ENCODE measurements at places on chromosomes 3 and 15.
A peak's percentile ranks its signal among the peaks of the same experiment; 100 is the strongest.

DNA sequence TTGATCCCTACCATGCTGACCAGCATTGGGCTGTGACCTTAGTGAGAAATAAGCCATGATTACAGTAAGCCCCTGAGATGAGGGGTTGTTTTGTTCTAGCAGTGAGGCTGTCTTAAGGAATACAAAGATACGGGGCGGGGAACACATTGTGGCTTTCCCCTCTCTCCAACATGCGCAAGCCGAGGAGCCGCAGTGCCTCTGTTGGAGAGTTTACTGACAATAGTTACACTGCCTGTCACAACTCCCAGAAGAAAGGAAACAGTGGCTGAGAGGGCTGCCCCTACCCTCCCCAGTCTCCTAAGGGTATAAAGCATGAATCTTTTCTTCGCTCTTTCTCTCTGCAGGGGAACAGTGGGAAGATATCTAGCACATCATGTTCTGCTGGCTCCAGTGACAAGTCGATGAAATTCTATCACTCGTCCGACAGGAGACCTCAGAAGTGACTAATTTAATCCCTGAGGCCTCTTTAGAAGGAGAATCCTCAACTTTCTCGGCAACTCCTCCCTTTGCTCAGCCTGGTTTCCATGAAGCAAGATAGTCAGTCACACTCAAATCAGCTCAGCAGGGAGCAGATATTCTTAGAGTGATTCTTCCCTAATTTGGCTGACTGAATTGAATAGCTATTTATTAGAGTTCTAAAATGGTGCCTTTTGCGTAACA lies 409.0 kb upstream of the PROK2 start:
- DNase-seq, result no peak

- DNase-seq, result no peak
Observed at GRCh38 chr3:177177749-177178221, 19.5 kb downstream of the TBL1XR1 start.

DNA sequence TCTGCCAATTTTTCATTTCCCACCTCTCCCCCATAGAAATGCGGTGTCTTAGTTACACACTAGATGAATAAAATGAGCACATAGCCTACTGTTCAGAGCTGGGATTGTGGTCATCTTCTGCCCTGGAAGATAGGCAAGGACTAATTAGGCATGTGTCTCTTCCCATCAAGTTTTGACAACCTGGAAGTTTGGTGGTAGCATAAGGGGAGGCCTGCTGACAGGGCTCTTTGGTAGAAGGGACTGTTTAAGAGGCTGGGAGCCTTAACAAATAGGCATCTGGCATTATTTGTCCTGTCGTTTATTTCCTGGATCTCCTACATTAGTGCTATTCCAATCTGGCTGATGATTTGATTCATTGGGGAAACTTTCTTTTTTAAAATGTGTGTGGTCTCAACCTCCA lies 512.3 kb downstream of the ZNF385D start:
- no peak for DNase-seq

DNA sequence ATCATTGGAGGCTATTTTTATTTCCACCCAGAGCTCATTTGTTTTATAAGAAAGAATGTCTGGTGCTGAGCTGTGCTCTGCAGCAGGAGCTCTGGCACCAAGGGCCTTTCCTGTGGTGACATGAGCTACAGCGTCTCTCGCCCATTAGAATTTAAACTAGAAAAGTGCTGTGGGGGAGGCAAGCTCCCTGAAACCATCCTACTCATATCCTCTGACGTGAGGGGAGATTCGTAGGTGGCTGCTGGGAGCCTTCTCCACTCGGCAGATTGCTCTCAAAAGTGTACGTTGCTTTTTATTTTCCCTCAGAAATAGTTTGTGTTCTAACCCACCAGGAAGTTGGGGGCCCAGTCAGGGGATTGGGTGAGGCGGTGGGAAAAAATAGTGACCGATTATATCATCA lies 76.3 kb upstream of the ARHGEF3 start:
- peak; percentile 22 for DNase-seq

GRCh38 chr3:197038679-197039462 lies 9.3 kb upstream of the MELTF start:
- no peak for DNase-seq

- DNase-seq, result no peak
Observed at GRCh38 chr3:111862974-111863373, 3.9 kb downstream of the PHLDB2 start.

DNA sequence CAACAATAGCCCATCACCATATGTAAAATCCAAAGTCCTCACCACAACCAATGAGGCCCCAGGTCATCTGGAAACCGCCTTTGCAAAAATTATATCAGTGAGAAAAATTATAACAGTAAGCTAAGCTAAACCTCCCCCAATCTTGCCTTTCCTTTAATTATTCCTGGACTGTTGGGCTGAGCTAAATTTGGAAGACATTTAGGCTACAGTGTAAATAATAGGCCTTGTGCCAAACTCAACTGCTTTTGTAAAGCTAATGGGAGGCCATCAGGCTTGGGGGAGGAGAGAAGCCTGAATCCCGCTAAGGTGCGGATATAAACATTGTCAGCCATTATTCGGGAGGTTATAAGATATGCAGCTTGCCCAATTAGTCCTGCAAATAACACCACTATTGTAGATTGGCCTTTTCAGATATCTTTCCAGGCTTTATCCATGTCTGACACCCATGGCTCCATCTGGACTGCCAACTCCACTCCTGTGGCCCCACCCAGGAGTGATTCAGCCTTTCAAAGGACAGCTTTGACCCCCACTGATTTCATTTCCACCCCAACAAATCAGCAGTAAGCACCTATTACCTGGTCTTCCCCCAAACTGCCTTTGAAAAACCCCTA lies 53.0 kb upstream of the CA12 start:
- DNase-seq, result no peak

DNA sequence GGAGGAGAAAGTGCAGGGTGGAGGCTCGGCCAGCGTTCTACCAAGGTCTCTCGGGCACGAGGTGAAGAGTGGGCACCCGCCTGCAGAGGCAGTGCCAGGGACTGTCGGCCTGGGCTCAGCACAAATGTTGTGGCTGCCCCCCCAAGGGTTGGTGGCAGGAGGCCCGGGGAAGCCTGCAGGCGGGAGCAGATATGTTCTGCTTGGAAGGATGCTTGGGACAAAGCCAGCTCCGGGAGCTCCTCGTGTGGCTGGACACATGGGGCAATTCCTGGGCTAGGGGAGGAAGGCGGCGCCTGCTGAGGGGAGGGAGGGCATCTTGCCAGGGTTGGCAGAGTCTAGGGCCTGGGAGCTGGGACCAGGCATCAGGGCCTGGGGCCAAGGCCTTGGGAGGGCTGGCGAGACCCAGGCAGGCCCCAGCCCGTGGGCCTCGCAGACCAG lies 30.4 kb upstream of the FBLN2 start:
- no peak for DNase-seq

DNA sequence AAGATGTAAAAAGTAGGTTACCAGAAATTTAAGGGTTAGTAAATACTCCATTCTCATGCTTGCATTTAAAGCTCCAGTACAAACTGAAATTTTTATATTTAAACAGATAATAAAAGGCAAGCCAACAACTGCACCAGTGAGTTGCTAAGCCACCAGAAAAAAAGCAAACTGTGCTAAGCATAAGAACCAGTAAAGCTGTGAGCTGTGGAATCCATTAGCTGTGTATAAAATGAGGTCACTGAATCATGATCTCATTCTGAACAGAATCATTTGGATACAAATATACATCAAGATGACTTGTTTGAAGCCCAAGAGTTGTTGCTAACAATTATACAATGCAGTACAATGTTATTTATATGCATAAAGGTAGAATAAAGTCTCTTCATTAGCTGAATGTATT lies 1312.2 kb downstream of the SI start:
- DNase-seq, result no peak

- no peak for DNase-seq
Observed at GRCh38 chr15:86911022-86911421, 831.4 kb downstream of the AGBL1 start.

DNA sequence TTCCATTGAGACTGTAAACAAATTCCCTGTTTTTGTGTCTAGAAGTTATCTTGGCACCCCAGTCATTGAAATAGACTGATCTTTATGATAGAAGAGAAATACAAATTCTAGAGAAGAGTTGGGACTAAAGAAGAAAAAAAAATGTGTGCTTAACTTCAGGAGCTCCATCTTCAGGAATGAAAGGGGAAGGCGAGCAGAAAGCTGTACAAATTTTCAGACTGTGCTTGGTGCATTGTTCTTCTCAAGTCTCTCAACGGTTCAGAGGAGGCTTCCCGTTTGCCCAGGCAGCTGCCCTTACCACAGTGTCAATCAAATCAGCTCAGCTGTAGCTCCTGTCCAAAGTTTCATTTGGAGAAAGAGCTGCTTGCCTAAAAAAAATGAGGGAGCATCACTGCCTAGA lies 41.7 kb downstream of the OXSM start:
- DNase-seq, result no peak

DNA sequence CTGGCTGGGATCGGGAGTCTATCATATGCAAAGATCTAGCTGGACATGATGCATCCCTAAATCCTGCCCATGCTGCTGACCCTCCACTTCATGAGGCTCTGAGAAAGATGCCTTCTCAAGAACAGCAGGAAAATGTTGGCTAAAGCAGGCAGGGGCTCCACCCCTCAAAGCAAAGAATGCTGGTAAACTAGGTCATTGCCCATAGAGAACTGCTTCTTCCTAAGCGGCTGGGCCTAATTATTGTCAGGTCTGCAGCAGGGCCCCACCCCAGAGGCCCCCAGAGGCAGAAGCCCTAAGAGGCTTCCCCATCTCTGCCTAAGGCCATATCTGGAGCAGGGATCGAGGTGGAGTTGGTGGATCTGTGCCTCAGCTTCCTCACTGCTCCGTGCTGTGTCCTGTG lies 447.4 kb upstream of the PROK2 start:
- no peak for DNase-seq

DNA sequence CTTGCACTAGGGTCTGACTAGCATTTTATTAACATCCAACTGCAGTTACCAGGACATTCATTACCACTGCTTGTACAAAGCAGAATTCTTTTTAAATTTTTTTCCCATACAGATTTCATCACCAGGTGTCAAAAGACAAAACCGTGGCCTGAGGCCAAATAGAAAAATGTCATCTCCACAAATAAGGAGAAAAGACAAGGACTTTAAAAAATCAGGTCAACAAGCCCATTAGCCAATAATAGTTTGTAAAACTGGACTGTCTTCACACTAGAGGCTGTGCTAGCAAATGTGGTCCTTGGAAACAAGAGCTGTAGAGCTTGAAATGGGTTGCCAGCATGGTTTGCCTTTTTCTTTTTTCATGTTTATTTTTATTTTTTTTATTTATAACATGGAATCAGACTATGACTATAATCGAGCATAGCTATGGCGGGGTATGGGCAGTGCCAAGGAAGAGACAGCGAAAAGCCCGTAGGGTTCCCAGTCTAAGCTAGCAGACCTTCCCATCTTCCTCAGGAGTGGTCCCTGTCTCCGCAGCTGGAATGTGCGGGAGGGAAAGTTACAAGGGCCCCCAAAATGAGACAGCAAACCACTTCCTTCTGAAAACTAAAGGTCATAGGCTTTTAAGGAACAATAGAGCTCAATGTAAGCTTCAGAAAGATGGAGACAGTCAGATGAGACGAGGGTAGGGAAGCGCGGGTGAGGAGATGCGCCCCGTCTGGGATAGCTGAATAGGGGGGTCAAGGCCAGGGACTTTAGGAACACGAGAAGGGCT lies 1.5 kb downstream of the PTPN9 start:
- no peak for DNase-seq

DNA sequence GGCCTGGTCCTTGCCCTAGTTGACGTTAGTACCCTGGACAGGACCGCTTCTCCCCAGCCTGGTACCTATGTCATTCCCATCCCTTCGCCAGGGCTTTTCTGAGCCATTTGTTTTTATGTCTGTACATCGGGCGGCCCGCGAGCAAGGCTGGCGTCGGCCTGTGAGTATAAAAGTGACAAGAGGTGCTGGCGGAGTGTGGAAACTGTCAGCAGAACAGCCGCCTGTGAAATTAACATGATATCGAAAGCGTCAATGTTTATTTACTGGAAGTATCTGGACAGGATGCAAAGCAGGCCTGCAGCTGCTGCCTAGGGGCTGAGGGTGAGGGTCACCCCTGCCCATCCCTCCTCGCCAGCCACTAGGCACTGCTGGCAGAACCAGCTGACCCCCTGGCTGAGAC lies 33.4 kb downstream of the LINGO1 start:
- no peak for DNase-seq

- no peak for DNase-seq
Observed at GRCh38 chr3:195263193-195263924, 7.6 kb downstream of the XXYLT1 start.

DNA sequence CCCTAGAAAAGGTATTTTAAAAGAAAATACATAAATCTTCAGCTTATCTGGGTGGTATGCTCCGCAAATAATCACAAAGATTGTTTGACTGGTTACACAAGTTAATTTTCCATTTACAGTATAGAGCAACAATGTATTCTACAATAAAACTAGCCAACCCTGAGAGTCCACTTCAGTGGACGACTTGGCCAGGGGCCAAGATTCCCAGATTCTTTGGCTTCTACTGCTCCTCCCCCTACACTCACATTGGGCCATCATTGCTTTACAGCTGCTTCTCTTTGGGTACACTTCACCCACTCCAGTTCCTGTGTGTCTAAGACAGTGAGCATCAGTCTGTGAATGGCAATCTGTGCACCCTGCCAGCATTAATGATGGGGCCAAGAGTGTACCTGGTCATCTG lies 17.2 kb upstream of the PRICKLE2 start:
- DNase-seq, result no peak

DNA sequence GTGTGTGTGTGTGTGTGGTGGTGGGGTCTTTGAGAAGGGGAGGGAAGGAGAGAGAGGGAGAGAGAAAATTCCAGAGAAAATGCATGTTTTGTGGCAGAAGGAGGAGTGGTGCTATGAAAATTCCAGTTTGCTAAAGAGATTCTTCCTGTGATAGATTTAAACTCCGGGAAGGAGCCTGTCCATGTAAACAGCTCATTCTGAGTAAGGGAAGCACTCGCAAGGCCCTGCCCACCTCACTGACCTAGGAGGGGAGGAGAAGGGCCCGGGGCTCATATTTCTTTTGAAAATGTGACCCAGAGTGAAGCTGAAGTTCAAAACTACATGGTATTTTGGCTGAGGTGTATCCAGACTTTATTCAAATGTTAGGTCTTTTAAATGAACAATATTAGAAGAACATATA lies 41.3 kb downstream of the ADAMTSL3 start:
- no peak for DNase-seq

- DNase-seq, result no peak
Observed at GRCh38 chr3:40649346-40649745, 124.6 kb downstream of the ZNF621 start.

GRCh38 chr3:170204023-170204472 lies 18.2 kb upstream of the PRKCI start:
- no peak for DNase-seq

DNA sequence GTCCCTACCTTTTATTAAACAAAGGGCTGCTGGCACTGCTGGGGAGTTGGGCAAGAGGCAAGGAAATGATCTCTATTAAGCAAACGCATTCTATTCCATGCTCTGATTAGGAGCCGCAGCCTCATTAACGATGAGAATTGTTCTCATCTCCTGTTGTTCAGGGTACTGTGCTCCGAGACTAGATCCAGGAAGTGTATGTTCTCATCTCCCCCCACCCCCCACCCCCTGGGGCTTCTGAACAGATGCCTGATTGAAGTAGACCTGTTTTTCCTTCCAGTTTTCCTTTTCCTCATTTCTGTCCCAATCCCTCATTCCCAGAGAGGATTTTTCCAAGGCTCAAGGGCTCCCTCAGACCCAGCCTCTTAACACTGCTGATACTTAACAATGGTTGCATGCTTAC lies 81.6 kb upstream of the FEZF2 start:
- DNase-seq, result no peak

All from activated T-helper 2 cell treated with anti-CD3 and anti-CD28 coated beads, Interferon-gamma antibody, Interleukin-2, Interleukin-4, amounts not matched to agents 10 μg/mL and 5 μg/mL and 100 μg/mL, durations not matched to agents 14 hours and 24 hours and 36 hours (primary cell).